ENCODE measurements at places on chromosomes 12 and 14.

DNA sequence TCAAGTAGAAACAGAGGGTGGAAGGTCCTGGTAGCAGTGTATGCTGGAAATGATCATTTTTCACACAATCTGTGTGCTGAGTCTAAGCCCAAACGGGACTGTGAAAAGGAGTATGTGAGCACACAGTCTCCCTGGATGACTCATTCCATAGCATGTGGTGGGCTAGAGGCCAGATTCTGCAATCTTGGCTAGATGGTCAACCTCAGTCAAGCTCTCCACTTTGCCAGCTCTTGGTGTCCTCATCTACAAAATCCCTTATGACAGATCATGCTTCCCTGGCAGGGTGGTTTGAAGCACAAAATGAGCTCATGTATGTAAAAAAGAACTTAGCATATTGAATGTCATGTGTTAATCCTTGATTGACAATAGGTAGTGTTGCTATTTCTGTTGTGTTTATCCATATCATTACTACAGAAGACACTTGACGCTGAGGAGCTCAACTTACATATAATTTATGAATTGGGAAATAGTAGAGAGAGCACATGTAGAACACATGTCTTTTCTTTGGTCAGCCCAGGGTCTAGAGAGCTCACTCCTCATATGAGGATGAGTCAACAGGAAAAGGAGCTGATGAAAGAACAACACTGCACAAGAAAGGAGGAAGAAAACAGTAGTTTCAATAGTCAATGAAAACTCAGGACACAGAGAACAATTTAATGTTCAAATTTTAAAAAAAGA lies 517.5 kb downstream of the BCL11B start:
- DNase-seq: no peak

DNA sequence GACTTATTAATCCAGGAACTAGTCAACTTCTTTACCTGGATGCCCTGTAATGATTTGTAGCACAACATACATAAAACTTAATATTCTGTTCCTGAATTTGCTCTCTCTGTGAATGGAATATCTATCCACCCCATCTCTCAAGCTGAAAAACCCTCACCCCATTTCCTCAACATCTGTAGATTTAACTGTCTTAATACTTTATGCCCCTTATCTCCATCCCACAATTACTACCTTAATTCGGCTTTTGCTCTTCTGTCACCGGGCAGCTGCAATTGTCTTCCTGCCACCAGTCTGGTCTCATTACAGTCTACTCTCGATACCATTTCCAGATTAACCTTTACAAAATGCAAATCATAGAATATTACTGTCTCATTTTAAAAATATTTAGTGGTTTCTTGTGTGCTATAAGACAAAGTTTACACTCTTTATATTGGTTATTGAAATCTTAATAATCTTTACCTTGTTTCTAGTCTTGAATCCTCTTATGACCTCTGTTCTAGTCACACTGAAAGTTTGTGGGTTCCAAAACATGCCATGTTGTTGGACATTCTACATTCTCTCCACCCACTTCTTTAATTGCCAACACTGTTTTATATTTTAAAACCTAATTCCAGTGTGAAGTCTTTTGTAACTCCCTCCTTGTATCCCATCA lies 347.3 kb downstream of the RAD51B start:
- no peak for DNase-seq

GRCh38 chr12:122870163-122870842 lies 25.6 kb downstream of the VPS37B start:
- no peak for DNase-seq

- DNase-seq: no peak
These were observed 2.1 kb upstream of the TMEM263 start for GRCh38 chr12:106953352-106954250.

GRCh38 chr14:66076176-66076575 lies 410.0 kb upstream of the CCDC196 start:
- DNase-seq: no peak

DNA sequence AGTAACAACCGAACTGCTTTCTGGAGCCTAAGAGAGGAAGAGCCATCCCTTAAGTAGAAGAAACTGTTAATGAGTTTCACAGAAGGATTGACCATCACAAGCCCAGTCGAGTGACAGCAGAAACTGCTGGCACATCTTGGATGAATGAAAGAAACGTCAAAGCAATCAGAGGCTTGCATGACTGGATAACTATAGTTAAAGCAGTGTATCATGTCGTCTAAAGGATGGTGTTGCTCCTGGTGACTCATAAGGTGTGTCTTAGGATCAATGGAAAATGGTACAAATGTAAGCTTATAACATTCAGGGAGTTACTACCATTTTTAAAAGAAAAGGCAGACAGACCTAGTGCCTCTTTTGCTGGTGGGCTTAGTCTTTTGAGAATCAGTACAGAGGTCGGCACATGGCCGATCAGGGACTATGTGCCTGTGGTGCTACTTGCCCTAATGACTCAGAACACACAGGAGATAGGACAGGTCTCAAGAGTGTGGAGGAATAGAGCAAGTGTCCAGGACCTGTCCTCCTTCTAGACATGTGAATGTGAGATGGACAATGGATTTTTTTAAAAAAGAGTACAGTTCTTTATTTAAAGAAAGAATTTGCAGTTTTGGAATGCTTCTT lies 55.7 kb downstream of the TMX1 start:
- no peak for DNase-seq

DNA sequence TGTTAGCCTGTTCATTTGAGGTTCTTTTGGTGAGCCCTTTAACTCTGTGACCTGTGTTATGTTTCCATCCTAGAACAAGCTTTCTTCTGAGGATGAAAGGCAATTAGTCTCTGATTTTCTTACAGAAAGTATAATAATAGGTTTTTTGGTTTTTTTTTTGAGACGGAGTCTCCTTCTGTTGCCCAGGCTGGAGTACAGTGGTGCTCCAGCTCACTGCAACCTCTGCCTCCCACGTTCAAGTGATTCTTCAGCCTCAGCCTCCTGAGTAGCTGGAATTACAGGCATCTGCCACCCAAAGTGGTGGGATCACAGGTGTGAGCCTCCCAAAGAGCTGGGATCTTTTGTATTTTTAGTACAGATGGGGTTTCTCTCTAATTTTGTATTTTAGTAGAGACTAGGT lies 52.7 kb upstream of the SYNE2 start:
- DNase-seq: no peak

DNA sequence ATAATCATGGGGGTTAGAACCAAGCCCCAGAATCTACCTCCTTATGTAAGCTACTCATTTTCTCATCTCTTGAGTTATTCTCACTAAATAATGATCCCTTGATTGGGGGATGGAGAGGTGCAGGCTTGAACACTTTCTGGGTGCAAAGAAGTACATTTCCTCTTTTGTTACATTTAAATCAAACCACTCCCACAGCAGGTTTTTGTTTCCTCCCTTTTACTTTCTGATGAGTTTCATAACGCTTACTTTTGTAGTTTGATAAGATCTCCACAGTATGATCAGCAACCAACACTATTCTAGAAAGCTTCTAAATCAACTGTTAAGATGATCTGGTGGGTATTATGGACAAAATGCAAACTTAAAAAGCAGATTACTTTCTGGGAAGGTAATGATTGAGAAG lies 20.5 kb downstream of the VCPKMT start:
- DNase-seq: no peak

- DNase-seq: no peak
These were observed 77.9 kb upstream of the BCL11B start for GRCh38 chr14:99349721-99350495.

GRCh38 chr14:80414080-80414479 lies 202.8 kb upstream of the DIO2 start:
- DNase-seq: no peak

DNA sequence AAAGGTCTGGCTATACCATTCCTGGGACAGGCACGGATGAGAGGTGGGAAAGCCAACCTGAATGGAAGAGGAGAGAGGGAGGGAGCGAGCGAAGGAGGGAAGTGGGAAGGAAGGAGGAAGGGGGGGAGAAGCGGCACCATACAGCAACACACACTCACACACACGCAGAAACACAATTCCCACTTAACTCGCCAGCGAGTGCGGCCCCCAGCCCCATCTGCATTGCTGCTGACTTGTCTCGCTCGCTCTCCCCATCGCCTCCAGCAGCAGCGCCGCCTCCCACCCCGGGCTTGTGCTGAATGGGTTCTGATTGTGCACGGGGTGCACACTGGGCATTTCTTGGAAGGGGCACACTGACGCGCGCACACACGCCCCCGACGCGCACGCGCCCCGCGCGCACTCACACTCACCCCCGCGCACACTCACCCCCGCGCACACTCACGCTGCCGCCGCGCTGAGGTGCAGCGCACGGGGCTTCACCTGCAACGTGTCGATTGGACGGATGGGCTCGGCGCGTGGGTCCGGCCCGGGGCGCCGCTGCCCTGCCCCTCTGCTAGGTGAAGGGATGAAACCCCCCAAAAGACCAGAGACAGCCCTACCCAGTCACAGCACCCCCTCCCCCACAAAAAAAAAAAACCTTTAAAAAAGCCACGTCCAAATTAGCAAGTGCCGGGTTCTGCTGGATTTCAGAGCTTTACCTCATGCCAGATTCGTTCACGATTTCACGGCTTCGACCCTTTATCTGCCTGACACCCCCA lies 685 bp downstream of the GRIN2B start:
- no peak for DNase-seq

DNA sequence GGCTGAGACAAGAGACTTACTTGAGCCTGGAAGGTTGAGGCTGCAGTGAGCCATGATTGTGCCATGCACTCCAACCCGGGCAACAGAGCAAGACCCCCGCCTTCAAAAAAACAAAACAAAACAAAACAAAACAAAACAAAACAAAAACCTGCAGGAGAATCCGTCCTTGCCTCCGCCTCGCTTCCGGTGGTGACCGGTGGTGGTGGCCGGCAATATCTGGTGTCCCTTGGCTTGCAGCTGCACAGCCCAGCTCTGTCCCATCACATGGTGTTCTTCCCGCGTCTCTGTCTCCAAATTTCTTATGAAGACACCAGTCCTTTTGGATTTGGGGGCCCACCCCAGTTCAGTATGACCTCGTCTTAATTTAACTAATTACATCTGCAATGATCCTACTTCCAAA lies 10.0 kb downstream of the SMIM41 start:
- no peak for DNase-seq

- no peak for DNase-seq
These were observed 1.2 kb downstream of the ZBTB25 start for GRCh38 chr14:64502456-64502855.

Data from activated CD4-positive, alpha-beta T cell treated with anti-CD3 and anti-CD28 coated beads, Interleukin-2, amount 50 U/mL, for 48 hours (primary cell).